ENCODE measurements at places on chromosomes 7 and 10.
A peak's percentile ranks its signal among the peaks of the same experiment; 100 is the strongest.

- no peak for DNase-seq
Observed at GRCh38 chr10:36872702-36873393, 252.6 kb upstream of the ANKRD30A start.

DNA sequence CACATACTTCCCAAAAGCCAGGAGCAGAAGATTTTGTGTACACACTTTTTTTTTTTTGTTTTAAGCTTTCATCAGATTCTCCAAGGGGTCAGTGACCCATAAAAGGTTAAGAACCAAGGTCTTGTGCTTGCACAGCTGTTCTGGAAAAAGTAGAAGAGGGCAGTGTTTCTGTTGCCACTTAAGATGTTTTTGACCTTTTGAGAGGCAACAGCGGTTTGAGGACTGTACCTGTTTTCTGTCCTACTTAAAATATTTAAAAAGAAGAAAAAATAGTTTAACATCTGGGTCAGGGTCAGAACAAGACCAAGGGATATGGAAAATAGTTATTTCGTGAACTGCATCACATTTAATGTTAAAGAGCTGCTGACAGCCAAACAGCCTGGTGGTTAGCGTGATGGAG lies 32.9 kb downstream of the AUTS2 start:
- no peak for DNase-seq

DNA sequence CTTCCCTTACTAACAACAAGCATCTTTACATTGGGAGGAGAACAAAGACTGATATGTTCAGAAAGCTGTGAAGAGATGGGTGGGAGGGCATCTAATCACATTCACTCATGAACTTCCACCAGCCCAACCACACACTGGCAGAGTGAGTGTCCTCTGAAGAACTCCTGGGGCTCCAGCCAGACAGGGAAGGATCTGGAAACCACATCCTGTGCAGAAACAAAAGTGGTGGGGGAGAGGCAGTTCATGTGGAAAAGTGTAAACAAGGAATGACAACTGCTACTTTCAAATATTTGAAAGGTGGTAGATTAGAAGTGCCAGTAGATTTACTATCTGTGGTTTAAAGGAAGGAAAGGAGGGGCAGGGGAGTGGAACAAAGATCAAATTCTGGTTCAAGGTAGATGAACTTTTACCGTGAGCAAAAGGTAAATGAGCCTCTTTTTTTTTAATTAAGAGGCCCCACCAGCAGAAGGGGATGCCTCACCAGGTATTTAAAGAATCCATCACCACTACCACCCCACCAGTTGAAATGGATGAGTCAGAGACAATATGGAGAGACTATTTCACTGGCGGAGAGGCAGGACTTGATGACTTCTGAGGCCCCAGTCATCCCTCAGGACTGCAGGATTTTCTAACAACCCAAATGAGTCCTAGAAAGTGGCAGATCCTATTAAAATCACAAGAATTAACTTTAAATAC lies 34.5 kb downstream of the GOT1 start:
- peak; percentile 25 for DNase-seq

DNA sequence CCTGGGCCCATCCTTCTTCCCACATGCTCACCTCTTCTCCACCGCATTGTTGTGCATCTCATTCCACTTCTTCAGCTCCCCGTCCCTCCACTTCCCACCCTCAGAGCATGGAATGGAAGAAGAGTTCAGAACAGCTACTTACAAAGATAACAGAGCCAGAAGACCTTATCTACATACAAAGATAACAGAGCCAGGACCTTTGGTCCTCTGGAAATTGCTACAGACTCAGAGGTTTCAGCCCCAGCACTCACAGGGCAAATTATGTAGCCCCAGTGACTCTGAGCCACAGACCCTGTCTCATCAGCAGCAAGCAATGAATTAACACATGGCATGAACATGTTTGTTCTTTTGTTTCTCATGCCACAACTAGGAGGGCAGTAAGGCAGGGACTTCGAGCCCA lies 28.7 kb upstream of the SLC29A3 start:
- no peak for DNase-seq
